ENCODE measurements at places on chromosomes 2 and 18.

DNA sequence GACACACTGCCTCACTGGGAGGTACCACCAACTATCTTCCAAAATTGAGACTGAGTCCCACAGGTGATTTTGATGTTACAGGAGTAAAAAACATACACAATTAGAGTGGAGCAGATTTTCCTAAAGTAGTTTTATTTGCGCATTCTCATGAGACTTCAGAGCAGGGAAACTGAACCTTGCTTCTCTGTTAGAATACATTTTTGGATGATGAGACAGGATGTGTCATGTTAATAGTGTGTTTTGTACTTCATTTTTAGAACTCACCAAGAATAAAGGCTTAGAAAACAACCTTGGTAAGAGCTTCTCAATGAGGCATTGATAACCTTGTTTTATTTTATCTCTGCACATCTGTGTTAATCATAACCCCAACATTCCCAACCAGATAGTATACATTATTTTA lies 310.2 kb upstream of the GALNT5 start:
- DNase-seq: no peak

- DNase-seq: no peak
Measured at GRCh38 chr2:15758848-15759247, 167.2 kb downstream of the DDX1 start.

- DNase-seq: peak; percentile 81
Measured at GRCh38 chr2:134119713-134120405, 134.0 kb upstream of the MGAT5 start.

DNA sequence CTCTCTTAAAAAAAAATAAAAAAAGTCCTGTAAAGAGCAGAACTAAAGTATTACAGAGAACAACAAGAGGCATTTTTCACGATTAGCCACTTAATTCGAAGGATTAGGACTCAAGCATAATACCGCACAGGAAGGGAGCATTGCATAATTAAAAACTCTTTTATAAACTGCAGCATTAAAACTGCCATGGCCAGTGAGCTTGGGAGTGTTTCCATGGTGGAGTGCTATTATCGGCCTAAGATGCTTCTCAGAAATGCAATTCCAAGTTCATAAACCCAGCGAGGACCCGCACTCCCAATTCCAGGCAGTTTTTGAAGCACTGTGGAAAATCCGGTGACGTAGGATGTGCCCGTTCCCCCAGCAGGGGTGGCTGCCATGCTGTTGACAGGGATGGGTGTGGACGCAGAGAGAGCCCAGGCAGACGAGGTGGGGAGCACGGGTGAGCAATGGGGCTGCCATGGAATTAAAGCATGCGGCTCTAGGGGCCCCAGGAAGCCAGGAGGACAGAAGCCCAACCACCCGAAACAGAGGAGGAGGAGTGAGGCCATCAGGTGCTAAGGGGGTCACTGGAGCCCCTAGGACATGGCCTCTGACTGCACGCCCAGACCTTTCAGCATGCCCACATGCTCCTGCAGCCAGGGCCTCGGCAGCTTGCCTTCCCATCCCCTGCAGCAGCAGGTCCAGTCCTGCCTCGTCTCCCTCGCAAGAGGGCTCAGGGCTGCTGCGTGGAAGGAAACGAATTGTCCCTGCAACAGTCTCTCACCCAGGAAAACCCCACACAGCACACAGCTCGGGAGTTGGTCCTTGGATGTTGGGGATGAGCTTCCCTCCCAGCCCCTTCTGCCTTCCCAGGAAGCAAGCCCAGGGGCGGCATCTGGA lies 233.4 kb downstream of the NDUFA10 start:
- DNase-seq: no peak

- no peak for DNase-seq
Measured at GRCh38 chr2:42971947-42972736, 179.8 kb upstream of the HAAO start.

GRCh38 chr18:3281456-3282400 lies 19.8 kb downstream of the MYL12B start:
- peak; percentile 43 for DNase-seq

- no peak for DNase-seq
Measured at GRCh38 chr2:37615804-37616676, 55.4 kb downstream of the CDC42EP3 start.

DNA sequence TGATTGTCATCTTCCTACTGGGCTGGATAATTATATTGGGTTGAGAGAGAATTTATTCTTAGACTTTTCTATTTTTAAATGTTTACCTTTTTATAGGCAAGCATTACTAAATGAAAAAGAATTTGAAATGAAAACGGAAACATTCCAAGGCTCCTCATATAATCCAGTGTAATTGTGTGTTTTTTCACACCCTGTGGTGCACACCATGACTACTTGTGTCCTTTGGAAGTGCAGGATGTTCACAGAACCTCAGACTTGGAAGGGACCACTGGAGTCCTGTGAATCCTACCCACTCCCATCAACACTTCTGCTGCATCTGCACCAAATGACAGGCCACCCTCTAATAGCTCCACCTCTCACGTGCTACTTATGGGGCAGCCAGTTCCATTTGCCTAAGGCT lies 48.0 kb downstream of the NAT8 start:
- DNase-seq: no peak

DNA sequence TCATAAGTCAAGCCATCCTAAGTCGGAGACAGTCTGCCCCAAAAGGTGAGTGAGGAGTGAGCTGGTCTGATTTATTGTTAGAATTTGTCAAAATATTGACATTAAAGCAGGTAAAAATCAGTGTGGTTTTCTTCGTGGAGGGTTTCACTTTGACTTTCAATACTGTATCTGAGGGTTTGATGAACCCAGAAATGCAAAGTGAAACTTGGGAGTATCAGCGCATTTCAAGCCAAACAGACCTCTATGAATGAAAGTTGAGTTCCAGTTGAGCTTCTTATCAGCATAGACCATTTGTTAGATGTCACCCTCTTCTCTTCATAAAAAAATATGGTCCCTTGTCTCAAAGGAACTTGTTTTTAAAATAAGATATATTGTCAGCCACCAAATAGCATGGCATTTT lies 21.7 kb upstream of the CXCR4 start:
- no peak for DNase-seq

DNA sequence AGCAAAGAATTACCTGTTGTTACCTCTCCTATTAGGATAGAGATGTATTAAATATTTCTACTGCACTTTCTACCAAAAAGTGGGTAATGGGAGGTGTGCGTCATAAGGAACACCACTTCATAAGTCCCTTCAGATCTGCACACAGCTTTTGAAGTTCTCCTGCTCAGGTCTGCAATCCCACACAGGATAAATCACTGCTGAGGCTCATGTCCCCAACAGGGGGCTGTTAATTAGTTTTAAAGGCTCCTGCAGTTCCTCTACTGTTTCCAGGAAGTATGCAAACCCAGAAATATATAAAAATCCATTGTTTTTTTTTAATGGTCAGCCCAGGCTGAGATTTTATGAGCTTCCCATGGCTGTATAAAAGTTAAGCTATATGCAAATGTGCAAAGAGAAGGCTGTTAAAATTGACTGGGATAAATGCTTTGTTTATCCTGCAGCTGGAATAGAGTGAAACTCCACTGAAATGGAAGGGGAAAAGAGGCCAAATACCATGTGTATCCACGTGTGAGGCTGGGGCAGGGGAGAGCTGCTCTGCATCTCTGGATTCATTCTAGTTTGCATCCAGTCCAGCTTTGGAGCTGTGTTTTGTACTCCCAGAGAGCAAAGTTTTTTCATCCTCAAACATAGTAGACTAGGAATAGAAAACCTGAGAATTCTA lies 903.7 kb downstream of the TDRD15 start:
- DNase-seq: no peak

GRCh38 chr2:162297925-162298552 lies 20.4 kb downstream of the IFIH1 start:
- peak; percentile 26 for DNase-seq

DNA sequence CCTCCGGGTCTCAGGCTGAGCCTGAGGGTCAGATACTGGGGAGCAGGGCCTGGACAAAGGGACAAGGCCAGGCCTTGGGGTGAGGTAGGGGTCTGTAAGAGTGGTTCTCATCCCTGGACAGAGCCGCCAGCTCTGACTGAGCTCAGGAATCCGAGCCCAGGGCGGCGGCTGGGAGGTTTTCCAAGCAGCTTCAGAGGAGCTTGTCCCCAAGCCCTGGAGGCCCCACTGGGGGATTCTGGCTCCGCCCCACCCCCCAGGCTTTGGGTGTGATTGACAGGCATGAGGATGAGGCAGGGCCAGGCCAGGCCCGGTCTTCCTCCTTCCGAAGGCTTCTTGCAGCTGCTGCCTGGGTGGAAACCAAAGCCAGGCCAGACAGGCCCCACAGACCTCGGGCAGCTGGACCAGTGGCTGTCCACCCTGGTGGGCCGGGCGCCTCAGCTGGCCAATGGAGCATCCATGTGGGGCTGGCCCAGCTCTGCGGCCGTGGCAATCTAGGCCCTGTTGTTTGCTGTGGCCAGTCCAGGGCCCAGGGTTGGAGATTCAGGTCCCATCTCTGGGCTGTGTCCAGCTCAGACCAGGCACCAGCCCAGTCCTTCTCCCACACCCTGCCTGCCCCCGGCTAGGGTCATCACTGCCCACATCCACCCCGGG lies 23.1 kb upstream of the GPC1 start:
- no peak for DNase-seq

DNA sequence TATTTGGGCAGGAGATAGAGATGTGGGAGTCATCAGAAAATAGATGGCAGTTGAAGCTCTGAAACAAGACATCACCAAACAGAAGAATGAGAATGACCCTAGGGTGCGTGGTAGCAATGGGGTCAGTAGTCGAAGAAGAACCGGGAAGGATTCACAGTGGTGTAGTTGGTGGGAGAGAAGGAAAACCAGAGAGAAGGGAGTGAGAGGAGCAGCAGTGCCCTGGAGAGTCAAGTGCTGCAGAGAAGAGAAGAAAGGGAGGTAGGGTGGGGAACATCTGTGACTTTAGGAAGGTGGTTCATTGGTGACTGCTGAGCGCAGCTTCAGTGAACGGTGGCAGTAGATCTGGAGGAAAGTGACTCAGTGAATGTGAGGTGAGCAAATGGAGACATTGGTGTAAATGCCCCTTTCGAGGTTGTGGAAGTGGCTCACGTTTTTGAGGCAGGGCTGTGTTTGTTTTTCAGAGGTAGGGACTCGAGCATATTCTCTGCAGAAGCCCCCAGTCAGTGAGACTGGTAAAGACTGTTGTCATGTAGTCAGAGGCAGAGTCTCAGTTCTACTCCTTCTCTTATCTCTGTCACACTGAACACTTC lies 36.4 kb downstream of the CDC42EP3 start:
- DNase-seq: no peak

DNA sequence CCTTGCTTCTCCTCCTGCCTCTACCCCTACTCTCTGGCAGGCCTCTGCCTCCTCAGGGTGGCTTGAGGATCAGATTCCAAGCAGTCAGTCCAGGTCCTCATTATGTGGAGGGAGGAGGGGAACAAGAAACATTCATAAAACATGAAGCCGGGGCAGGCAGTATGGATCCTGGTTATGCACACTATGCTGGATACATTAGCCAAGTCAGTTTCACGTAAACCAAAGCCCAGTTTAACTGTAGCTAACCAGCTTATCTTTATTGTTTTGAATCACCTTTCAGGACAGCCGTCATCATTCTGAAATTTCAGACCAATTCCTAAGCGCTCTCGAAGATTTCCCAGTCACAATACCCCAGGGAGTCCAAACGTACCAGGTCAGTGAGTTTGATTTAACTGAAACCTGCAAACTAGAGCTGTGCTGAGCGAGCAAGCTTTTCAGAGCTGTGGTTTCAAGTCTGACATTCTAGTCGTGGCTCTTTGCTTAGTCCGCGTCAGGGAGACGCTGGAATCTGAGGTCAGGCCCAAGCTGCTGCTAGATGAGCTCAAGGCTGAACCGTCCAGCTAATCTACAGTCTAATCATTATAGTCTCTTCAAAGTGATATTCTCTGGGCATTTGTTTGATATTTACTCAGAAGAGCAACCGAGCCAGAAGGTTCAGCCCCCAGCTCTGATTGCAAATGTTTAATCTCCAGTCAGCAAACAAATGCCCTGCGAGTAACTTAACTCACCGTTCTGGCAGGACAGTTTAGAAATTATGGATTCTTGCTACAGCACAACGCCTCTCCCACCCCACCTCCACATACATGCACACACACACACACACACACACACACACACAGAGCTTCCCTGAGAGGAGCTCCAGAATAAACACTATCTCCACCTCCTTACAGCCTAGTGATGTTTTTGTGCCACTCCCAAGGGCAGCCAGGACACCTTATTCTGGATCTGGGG lies 63.8 kb upstream of the BZW1 start:
- DNase-seq: no peak

DNA sequence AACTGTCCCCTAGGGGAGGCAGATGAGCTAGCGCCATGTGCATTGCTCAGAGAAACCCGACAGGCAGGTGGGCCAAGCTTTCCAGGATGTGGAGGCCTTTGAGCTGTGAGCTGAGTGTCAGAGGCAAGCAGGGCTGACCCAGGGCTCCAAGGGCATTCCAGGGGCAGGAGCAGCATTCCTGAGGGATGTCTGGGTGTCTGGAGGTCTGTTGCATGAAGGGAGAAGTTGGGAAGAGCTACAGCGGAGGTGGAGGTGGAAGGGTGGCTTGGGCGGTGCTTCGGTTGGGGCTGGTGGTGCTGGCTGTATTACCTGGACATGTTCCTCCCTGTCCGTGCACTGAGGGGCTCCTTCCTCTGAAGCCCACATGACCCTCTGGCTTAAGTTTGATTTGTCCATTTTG lies 102.8 kb downstream of the RNF144A start:
- no peak for DNase-seq
